Activated naive CD4-positive, alpha-beta T cell treated with anti-CD3 and anti-CD28 coated beads for 36 hours (primary cell): ENCODE measurements at places on chromosomes 2 and 18. TPM values are rescaled to one million over a fixed set of nuclear protein-coding genes. Genes with fewer than 3 reads are reported as not detected.

The CMPK2 gene
- 7.2 TPM for total RNA-seq

The ZNF396 gene
- 0.74 TPM for total RNA-seq

The FLACC1 gene
- total RNA-seq = 0.57 TPM

The LRRC30 gene
- total RNA-seq = not detected

- DNase-seq = peak; percentile 52
Observed at GRCh38 chr2:119407430-119408220, 24.0 kb upstream of the TMEM37 start.

GRCh38 chr2:160910681-160911080 is 249.5 kb upstream of the TANK start:
- no peak for DNase-seq

- no peak for DNase-seq
Observed at GRCh38 chr2:143729296-143729814, 600.1 kb downstream of the ARHGAP15 start.

- no peak for DNase-seq
Observed at GRCh38 chr18:1658908-1659566, 754.4 kb downstream of the ADCYAP1 start.

DNA sequence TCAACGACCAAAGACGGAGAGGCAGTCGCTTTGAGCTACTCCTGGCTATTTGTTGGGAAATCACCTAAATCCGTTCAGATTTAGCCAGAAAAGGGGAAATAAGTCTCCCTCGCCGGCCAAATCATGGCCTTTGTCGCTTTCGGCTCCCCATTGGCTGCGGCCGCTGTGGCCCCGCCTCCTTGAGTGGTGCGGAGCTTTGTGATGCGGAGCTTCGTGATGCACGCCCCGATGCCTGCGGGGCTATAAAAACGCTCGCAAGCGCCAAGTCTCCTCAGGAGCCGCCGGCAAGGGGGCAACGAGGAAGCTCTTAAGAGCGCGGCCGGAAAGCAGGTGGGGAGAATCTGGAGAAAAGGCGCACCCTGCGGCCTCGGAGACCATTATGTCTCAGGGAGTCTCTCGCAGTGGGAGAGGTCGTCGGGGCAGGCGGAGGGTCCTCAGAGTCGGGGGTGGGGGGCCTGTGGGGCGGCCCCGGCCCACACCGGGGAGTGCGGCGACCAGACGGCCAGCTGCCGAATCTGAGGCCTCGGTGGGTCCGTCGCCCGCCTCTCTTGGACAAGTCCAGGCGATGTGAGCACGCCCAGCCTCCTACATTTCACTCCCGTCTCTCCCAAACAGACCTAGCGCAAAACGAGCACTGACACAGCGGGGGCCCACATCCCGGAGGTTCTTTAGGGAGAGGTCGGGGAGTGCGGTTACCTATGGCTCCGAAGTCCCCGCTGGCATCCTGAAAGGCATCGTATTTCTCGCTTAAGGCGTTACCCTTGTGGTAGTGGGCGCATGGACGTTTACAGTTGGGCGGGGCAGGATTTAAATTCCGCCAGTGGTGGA is at the start of gene CABYR:
Gene CABYR, plus strand, starts transcription at position 274 of the 828 bp plus-strand sequence. CDS start 4,053 bp downstream, outside the sequence.
- peak; percentile 86 for DNase-seq

GRCh38 chr2:121583555-121583954 is 52.9 kb downstream of the RNU4ATAC start:
- DNase-seq = no peak

GRCh38 chr2:162037028-162037795 is 36.8 kb downstream of the DPP4 start:
- no peak for DNase-seq

DNA sequence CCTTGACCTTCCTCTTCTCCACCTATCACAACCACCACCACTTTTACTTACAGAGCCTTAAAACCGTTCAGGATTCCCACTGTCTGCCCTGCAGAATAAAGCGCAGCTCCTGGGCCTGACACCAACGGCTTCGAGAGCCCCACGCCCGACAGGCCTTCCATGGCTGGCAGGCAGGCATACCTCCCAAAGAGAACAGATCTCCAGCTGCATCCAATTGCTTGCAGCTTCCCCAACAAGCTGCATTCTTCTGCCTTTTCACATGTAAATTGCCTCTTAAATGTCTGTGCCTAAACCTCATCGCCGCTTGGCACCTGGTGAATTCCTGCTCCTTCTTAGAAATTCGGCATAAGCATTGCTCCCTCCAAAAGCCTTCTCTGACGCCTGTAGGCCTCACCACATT is 31.5 kb upstream of the FAM124B start:
- DNase-seq = no peak

DNA sequence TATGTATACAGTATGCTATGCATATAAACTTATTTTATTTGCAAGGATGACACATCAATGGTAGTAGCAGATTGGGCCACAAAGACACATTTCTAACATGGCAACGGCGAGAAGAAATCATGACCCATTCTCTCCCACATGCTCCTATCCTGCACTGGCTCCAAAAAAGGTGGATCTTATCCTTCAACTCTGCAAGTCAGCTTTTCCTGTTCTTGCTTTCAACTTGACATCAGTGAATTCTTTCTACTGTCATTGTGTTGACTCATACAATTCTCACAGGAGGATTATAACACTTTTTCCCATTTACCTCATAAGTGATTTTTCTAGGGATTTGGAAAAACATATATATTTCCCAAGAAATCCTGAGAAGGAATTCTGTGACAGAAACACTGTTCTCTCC is 53.1 kb downstream of the ACVR1 start:
- DNase-seq = no peak

DNA sequence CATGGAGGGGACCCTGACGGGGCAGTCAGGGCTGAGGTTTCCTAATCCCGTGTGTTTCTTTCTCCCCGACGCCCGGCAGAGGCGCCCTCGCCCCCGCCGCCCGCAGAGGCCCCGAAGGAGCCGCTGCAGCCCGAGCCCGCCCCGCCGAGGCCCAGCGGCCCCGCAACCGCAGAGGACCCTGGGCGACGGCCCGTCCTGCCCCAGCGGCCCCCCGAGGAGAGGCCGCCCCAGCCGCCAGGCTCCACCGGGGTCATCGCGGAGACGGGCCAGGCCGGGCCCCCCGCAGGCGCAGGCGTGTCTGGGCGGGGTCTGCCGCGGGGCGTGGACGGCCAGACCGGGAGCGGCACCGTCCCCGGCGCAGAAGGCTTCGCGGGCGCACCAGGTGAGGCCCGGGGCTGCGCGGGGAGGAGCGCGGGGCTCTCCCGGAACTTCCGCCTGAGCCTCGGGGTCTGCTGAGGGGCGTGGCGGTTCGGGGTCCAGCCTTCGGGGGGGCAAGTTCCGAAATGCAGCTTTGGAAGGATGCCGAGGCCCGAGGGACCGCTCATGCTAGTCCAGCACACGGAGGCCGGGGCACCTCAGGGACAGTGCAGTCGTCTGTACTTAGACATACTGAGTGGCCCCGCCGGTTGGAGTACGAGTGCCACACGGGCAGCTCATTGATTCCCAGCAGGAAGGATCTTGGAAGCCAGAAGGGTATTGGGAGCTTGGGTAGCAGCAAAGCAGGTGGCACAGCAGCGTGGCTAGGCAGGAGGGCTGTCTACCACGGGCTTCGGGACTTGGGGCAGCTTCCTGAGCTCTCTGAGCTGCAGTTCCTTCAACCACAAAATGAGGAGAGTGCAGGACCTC is 60.1 kb downstream of the EMILIN2 start:
- peak; percentile 51 for DNase-seq

GRCh38 chr2:23953625-23954024 is 13.4 kb downstream of the UBXN2A start:
- no peak for DNase-seq

- DNase-seq = no peak
Observed at GRCh38 chr2:44456946-44457345, 95.2 kb downstream of the CAMKMT start.

DNA sequence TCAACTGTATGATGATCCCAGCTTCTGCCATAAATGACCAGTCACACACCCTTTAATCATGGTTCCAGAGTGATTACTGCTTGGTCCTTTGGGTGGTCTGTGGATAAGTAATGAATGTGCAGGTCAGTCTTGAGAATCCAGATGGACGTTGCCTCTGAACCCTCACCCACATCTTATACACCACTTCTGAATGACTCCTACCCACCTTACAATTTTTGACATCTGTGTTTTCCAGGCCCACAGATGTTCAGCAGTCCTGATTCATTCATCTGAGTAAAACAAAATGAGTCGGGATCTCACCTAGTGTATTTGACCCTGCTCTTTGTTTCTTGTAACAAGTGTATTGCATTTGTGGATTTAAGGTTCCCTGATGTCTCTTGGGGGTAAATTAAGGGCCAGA is 194.1 kb upstream of the CCDC68 start:
- no peak for DNase-seq

DNA sequence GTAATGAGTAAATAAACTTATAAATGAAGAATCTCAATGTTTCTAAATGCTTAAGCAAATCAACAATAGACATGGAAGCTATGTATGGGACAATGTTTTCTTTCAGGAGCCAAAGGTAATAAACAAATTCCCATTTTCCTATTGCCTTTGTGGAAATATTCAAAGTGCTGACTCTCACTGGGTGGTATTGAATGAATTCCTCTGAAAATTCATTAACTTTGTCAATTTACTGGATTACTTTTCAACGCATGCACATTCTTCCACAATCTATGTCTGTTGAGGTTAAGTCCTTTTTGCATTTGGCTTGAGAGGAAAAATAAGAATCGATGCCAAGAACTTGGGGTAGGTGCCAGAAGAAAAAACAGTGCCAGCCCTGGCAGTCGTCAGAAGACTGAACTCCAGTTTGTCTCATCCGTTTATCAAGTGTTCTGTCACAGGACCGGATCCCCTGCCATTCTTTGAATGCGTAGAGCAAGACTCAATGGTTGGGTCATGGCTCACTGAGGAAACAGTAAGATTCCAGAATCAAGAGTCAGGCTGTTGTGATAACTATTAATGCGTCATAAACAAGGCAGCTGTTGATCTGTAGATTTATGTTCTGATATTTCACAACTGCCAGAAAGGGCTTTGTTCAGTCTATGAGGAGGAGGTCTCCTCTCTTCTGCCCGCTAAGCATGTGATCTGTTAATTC is 133.3 kb downstream of the GFPT1 start:
- DNase-seq = no peak

DNA sequence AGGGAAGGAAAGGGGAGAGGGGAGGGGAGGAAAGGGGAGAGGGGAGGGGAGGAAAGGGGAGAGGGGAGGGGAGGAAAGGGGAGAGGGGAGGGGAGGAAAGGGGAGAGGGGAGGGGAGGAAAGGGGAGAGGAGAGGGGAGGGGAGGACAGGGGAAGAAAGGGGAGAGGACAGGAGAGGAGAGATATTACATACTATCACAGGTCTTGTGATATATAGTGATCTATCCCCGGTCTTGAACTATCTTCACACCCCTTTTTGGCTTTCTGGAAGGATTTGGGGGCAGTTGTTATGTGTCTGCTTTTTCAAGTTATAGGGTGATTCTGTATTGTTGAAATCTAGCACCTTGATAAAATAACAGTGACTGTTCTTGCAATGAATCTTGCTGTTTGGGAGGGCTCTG is 92.1 kb upstream of the ID2 start:
- no peak for DNase-seq

DNA sequence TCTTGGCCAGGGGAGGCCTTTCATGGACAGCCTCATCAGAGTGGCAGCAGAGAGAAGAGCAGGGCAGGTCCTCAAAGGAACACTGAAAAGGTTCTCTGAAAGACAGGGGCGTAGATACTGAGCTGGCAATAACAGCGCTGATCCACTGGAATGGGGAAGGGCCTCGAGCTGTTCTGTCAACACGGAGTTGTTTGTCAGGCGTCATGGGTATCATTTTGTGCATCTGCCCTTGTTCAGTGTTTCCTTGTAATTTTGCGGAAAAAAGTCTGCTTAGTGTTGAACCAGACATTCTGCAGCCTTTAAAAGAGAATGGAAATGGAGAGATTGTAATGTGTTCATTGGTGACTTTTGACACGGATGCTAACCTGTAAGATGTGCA is 21.5 kb downstream of the AGAP1 start:
- DNase-seq = no peak

GRCh38 chr2:237316339-237316738 is 97.6 kb downstream of the COL6A3 start:
- no peak for DNase-seq

- DNase-seq = no peak
Observed at GRCh38 chr2:206558492-206558891, 83.8 kb upstream of the FAM237A start.
